ENCODE measurements at places on chromosomes 2 and 18.

DNA sequence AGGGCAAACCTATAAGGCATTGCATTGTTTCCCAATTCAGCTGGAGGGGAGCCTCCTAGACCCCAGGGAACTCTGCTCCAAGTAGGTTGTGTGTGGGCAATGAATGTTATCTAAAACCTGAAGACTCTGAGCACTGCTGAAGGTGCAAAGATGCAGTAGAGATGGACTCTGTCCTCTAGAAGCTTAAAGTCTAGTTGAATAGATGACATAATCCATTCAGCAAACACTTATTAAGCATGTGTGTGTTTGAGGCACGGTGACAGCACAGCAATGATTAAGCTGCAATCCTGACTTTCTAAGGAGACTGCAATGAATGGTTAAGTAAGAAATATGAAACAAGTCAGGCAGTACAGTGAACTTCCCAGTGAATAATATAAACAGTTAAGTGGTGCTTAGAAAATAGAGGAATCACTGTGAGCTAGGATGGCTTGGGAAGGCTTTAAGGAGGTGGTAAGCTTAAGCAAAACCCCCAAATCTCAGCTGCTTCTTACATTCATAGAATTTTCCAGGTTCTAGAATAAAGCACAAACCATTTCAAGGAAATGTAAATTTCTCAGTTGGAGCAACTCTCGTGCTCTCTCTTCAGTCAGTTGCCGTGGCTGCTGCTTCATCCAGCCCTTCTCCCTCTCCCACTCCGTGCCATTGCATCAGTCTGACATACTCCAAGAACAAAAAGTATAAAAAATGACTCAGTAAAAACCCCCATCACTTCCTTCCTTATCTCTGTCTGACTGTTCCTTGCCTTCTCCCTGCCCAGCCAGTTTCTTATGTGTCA, 19.1 kb downstream of the MXD1 start:
- no peak for DNase-seq

DNA sequence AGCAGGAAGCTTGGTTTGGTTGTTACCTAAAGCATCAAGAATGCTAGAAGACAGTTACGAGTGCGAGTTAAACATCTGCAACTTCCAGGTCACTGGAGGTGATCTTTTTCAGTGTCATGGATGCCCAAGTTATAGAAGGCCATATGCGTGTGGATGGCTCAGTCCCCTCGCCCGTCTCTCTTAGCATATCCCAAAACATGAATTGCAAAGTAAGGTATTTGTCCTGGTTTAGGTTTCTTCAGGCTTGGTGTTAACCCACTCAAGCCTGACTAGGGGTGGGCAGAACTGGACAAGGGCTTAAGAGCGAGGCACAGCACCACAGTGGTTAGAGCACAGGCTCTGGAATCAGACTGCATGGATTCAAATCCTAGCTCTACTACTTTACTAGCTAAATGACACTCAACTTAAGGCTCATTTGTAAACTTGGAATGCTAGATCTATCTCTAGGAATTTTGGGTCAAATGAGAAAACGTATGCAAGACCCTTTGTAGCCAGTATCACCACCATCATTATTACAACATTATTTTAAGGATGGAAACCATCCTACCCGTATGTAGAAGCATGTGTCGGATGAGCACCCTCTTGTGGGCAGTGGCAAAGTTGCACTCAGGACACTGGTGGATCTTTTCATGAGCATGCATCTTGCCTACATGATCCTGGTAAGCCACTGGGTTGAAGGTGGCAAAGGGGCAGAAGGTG, 11.2 kb downstream of the ZNF142 start:
- DNase-seq: peak; percentile 14

DNA sequence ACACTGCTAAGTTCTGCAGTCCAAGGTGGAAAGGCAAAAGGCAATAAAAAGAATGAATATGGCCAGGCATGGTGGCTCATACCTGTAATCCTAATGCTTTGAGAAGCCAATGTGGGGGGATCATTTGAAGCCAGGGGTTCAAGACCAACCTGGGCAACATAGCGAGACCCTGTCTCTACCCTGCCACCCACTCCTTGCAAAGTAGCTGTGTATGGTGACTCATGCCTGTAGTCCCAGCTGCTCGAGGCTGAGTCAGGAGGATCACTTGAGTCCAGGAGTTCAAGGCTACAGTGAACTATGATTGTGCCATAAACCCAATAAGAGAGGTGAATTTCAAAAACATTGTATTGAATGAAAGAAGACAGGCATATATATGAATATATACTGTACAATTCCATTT, 2.4 kb downstream of the MYL12B start:
- DNase-seq: no peak

DNA sequence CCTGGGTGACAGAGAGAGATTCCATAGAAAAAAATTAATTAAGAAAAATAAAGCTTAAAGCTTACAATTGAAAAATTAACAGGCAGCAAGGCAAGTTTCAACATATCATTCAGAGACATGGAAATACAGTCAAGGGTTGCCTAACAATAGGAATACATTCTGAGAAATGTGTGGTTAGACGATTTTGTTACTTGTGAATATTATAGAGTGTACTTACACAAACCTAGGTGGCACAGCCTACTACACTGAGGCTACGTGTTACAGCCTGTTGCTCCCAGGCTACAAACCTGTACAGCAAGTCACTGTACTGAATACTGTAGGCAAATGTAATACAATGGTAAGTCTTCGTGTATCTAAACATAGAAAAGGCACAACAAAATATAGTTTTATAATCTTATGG, 27.7 kb upstream of the ZBTB7C start:
- no peak for DNase-seq

DNA sequence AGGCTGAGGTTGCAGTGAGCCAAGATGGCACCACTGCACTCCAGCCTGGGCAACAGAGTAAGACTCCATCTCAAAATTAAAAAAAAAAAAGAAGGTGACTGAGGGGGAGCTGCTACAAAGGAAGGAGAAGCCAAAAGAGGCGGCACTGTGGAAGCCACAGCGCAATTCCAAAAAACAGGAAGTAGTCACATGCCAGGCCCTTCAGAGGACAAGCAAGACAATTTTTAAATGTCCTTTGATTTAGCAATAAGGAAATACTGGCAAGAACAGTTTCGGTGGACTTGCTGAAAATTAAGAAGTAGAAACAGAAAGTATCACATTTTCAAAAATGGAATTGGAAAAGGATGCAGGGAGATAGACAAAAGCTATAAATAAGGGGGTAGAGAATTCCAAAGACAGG, 122.8 kb downstream of the OSBPL1A start:
- no peak for DNase-seq

Measured in activated T-helper 1 cell treated with Interleukin-2 at 50 U/mL for 16 hours (primary cell).